AG10803 (cell line): ENCODE measurements at places on chromosomes 7 and 10.
A peak's percentile ranks its signal among the peaks of the same experiment; 100 is the strongest.

DNA sequence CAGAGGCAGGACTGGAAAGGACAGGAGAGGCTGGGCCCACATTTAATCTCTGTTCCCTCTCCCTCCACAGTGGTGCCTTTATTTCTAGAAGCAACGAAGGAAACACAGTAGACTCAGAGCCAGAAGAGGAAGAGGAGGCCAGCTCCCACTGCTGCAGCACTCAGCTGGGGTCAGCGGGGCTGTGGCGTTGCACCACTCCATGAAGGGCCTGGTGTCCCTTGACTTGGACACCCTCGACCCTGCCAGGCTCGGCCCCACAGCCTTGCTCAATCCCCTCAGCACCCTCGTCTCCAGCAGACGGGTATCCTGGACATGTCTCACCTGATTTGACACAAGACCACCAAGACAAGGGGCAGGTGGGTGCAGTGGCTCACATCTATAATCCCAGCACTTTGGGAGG, 38.8 kb downstream of the PRKAG2 start:
- DNase-seq, result no peak

- no peak for DNase-seq
Measured at GRCh38 chr10:122207596-122207995, 63.5 kb upstream of the BTBD16 start.

GRCh38 chr10:103852856-103853255, 2.5 kb downstream of the SH3PXD2A start:
- peak; percentile 87 for DNase-seq

DNA sequence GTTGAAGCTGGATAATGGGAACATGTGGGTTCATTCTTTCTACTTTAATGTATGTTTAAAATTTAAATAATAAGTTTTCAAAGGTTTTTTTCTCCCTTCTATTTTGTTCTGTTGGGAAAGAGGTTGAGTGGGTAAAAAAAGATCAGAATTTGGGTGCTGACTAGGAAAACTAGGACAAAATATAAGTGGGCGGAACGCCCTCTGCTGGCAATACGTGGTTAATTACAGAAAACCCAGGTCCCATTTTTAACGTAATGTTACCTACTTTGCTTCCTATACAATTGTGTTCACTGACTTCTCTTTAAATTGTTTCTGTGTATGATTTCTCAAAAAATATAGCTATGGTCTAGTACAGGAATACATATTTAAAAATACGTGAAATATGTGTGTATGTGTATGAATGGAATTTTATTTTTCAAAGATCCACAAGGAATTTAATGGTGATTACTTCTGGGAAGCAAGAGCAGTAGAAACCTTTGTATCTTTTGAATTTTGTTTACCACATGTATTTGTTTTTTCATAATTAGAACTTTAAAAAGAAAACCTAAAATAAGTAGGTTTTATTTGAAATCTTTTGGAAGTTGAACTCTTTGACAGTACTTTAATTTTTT, 8.7 kb downstream of the ECD start:
- DNase-seq, result peak; percentile 51

GRCh38 chr7:24301703-24302102, 17.7 kb downstream of the NPY start:
- DNase-seq, result no peak

DNA sequence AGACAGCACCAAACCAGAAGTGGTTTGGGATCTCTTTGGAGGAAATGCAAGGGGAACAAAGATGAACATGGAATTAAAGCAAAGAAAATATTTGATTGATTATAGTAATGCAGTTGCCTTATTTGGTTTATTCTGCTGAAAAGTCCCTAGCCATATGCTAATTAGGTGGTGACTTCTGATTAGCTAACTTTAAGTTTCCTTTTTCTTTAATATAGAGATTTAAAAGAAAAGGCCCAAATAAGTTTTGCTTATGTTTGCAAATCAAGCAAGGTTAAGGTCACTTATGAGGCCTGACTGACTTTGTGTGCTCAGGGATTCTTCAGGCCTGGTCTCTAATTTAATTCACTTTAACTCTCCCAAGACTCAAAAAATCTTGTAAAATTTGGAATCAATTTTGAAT, 6.2 kb upstream of the ANKRD22 start:
- no peak for DNase-seq

- DNase-seq, result no peak
Measured at GRCh38 chr7:94050046-94050445, 45.9 kb upstream of the BET1 start.

- no peak for DNase-seq
Measured at GRCh38 chr7:110400411-110400810, 690.5 kb upstream of the LRRN3 start.

DNA sequence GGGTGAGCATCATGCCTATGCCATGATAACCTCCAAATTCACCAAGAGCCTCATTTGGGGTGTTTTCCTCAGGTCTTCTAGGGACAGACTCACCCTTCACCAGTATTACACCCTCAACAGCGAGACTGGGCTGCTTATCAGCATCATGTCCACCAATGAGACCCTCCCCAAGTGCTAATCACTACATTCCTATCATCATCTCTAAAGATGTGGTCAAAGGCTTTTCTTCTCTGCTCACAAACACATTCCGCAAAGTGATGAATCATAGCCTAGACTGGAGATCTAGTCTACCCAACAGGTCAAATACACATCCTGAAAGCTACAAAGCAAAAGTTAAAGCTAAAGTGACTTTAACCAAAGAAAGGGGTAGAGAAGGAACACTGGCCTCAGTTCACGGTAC, 75.3 kb upstream of the C7orf33 start:
- no peak for DNase-seq

- peak; percentile 77 for DNase-seq
Measured at GRCh38 chr7:20030915-20031362, 186.2 kb downstream of the MACC1 start.
